ENCODE measurements at places on chromosomes 2 and 18.

DNA sequence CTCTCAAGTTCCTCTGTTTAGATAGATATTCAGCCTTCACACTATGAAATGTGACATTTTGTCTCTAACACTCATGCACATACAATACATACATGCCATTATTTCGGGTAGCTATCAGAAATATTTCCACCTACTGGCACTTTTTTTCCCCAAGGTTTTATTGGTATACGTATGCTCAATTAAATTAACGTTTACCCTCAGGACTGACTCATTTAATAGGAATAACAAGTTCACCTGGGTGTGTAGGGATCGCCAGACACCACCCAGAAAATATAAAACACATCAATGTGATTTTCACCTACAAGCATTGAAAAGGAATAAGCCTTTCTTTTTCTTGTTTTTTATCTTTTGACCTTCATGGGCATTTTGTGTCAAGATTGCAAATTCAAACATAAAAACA lies 138.5 kb upstream of the EPAS1 start:
- no peak for DNase-seq

DNA sequence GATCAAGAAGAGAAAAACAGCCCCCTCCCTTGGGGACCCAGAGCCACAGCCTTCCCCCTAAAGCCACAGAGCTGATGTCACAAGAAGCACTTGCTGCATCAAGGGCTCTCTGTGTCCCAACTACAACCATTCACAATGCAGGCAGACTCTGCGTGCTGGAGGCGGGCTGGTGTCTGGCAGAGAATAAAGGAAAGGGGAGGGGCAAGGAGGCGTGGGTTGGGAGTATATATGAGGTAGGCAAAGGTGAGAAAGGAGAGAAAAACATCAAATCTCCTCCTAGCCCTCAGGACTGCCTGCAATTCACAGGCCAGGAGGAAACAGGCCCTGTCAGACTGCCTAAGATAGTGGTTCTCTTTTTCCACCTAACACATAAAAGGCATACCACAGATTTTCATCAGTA lies 48.8 kb upstream of the IHH start:
- peak; percentile 6 for DNase-seq

GRCh38 chr2:17252258-17252657 lies 266.0 kb downstream of the RAD51AP2 start:
- no peak for DNase-seq

DNA sequence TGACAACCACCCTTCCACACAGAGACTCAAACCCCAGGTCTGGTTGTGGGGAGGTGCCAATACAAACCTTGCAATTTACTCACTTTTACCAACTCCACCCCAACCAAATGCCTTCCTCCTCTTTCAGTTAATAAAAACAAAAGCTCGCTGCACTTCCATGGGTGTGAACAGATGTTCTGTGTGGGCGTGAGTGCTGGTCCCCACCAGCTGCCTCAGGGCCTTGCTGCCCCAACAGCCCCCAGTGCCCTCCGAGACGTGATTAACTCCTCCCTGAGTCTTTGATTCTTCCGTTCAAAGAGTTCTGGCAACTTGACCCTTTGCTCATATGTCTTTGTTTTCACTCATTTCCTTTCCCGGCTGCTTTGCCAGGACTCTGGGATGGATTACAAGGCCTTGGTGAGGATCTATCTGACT lies 258.9 kb upstream of the CXCR4 start:
- no peak for DNase-seq

- DNase-seq: no peak
Measured at GRCh38 chr2:119024152-119024551, 82.2 kb downstream of the MARCO start.

DNA sequence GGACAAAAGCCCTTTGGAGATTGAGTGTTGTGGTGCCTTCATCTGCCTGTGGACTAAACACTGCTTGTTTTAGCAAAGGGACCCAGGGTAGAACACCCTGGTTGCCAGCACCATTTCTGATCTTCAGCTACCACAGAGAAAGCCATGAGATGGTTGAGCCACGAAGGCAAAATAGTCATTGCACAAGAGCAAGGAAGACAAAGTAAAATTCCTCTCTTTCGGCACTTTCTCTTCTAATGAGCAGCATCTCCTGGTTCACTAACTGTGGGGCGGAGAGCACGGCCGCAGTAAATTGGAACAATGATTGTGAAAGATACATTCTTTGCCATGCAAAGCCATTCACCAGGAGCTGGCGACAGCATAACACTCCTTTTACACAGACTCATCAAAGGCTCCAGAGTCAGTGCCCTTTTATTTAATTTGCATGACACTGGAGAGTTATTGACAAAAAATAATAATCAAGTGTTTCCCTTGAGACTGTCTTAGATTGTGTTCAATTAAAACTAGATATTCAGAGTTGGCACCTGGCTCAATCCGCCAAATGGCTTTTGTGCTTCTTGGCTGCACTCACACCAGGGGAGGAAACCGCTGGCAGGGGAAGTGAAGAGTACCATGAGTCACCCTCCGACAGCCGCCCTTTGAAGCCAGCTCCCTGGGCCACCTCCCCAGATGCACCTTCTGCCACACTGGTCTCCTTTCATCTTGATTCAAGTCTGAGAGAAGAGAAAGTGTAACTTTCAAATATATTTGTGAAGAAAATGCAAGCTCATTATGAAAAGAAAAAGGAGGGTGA lies 100.5 kb upstream of the MEIS1 start:
- no peak for DNase-seq

DNA sequence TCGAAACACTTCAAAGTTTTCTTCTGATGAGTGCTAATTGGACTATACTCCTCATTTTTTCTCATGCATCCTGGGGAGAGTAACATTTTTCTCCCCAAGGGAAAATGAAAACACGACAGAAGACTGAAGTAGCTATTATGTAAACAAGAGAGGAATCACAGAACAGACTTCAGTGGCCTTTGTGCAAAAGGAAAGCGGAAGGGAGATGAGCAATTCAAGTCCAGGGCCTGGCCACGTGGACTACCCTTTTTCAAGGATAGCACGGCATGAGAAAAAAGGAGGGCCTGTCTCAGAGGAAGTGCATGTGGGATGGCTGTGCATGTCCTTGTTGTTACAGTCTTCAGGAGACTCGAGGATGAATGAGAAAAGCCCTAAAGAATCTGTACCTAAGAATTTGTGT lies 43.8 kb upstream of the KCNE4 start:
- DNase-seq: no peak

DNA sequence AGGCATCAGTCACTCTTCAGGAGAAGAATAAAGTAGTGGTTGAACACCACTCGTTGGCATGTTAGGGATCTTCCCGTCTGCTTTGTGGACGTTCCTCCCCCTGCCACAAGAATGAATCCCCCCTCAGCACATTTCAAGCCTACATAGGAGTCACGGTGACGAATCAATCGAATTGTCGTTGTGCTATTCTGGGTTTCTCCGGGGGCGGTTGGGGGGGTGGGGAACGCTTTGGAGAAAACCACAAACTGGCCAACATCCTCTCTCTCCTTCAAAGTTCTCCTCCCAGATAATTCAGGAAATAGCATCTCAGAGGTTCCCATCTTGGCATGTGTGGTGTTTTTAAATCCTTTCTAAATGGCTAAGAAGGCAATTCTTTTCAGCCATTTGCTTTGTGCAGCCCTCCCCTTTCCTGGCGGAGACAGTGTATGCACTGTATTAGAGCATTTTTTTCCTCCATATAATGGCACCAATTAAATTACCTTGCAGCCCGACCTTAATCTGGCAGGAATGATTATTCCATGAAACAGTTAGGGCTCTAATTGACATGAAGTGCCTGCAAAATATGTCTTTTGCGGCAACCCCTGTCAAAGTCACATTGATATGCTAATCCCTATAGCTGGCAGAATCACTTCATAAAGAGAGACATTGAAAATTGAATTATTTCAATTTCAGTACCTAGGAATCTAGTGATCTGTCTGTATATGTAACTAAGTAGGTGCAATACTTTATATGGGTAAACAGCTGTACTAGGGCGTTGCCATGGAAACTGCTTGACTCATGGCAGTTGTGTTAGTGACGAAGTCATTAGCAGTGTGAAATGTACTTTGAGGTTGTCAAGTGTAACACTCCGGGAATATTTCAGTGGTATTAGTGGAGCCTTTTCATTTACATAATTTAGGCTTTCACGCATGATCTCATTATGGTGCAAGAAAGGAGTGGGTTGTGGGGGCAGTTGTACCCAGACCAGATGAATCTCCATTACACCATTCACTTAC lies 323.4 kb upstream of the SLC14A2 start:
- DNase-seq: no peak

GRCh38 chr2:38603402-38604290 lies 918 bp upstream of the HNRNPLL start:
- DNase-seq: peak; percentile 72

DNA sequence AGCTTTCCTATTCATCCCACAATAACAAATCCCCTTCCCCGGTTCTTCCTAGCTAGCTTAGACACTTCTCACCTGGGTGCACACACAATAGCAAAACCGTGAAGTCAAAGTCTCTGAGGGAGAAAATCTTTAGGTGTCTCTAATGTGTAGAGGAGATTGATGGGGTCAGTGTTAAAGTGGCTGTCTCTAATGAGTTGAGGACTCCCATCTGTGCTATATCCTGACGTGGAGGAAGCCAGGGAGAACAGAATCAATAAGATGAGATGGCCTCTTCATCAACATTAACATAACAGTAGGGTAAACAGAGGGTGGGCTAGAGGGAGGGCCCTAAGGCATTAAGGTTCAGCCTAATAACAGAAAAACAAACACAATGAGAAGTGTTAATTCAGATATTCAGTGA lies 120.4 kb downstream of the SLC5A7 start:
- no peak for DNase-seq

DNA sequence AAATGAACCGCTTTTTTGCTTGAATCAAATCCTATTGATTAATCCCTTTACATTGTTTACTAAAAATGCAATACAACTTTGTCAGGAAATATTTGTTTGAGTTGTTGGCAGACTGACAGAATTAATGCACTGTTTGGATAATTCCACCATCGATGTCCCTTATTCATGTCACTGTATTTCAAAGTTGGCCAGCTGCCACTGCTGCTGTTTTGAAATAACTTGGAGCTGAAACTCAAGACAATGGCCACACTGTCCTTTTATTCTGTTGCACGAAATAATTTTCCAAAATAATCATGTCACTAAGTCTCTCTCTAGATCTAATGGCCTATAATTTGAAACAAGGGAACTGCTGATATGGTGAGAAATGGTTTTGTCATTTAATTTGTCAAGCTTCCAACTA lies 55.2 kb upstream of the PAX3 start:
- no peak for DNase-seq

DNA sequence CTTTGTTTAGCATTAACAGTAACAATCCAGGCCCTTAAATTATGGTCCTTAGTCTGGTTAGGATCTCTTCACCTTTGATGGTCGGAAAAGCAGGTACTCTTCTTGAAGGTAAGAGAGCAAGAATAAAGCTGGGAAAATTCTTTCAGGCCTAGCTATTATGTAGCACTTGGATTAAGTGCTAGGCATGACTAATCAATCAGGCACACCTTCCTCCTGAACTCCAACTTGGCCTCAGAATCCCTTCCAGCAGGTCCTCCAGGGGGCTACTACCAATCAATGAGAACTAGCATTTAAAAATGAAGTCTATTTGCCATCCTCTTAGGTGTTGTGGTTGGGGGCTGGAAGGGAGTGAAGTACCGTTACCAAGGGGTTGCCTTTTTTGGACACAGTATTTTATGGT lies 3.7 kb downstream of the SMYD1 start:
- DNase-seq: no peak

DNA sequence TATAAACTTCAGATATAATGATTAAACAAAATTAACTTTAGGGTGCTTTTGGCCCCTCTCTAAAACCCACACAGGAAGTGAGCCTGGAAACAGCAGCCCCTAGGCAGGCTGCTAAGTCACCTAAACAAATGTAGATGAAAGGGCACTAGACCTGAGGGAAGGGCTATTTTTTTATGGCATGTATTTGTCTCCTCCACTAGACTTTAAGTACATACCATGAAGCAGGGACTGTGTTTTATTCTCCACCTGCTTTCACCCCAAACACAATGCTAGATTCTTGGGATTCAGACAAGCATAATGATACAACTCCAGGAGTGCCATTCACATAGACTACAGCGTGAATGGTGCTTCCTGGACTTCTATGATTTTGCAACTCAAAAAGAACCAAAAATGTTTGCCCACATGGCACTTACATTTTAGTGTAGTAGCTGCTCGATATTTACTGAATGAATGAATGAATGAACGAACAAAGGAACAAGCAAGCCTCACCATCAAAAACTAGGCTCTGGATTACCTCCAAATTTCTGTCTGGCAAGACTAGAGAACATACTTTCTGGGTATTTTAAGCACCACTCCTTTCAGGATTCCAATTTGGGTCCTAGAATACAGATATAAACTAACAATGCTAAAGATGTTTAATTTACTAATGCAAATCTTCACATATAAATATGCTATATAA lies 10.1 kb downstream of the ATAD2B start:
- DNase-seq: no peak

DNA sequence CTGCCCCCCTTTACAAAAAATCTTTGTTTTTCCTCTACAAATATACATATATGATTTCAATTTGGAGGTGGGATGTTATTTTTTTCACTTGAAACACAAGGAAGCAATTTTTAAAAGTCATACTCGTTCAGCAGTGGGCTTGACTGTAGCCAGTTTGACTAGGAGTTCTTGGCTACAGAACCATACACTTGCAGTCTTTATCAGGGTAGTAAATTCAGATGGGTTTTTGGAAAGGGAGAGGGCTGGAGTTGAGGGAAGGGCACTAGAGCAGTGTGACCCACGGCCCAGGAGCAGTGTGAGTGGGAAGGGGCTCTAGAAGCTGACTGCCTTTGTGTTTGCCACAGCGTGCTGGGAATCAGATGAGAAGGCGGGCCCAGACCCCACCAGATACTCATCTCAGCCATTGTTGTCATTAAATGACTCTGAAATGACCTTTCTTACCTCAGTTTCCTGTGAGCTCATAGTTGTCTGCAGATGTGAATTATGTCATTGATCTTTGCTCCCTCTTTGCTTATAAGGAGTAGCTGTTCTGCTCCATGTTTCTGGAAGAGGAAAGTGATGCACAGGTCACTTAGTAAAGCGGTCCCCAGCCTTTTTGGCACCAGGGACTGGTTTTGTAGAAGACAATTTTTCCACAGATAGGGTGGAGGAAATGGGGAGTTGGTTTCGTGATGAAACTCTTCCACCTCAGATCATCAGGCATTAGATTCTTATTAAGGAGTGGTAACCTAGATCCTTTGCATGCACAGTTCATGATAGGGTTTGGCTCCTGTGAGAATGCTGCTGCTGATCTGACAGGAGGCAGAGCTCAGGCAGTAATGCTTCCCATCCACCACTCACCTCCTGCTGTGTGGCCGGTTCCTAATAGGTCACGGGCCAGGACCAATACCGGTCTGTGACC lies 116.8 kb downstream of the SPTBN1 start:
- no peak for DNase-seq

- DNase-seq: no peak
Measured at GRCh38 chr2:8567469-8568260, 114.2 kb upstream of the ID2 start.
